ENCODE measurements at places on chromosomes 5 and 9. TPM values are rescaled to one million over a fixed set of nuclear protein-coding genes. Genes with fewer than 3 reads are reported as not detected.

- H3K4me1 ChIP-seq: no peaks in the 10 kb centered on the region
- DNase-seq: no peak
- H3K36me3 ChIP-seq: no peaks in the 10 kb centered on the region
- H3K27ac ChIP-seq: no peak overlapping the region
- no peak overlapping the region for H3K4me3 ChIP-seq
Measured at GRCh38 chr5:145967296-145967695, 30.9 kb downstream of the SH3RF2 start.

DNA sequence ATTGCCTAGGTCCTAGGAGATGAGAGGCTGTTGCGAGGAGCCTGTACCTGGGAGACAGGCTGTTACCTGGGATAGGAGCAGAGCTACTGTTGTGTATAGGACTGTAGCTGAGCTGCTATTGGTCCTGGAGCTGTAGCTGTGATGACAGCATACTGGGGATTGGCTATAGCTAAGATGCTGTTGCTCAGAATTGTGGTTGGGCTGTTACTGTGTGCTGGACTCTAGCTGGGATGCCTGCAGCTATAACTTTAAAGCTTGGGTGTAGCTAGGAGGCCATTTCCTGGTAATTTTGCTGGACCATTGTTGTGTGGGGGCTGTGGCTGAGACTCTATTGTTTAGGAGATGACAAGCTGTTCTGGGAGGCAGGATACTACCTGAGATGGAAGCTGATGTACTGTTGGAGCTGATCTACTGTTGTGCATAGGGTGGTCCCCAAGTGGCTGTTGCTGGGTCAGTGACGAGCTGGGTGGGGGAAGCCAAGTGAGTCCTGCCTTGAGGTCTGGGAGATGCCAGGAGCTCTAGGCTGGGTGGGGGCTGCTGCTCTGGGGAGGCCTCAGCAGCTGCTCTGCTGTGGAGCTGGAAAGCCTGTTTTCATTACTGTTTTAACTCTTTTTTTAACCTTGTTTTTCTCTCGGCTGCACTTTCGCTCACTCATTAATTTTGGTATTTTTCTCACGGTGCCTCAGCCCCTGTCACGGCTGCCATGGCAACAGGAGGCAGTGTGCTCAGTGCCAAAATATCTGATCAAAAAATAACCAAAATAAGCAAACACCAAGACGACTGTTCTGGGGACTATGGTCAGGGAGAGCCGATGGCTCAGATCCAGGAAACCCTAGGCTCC, 3.0 kb upstream of the PCDH1 start:
- no peaks in the 10 kb centered on the region for H3K36me3 ChIP-seq
- peak; percentile 41 for DNase-seq
- H3K27me3 ChIP-seq: peaks cover 20% of the 10 kb centered on the region
- H3K4me1 ChIP-seq: peaks cover 50% of the 10 kb centered on the region
- H3K4me3 ChIP-seq: no peak overlapping the region
- H3K27ac ChIP-seq: no peak overlapping the region

DNA sequence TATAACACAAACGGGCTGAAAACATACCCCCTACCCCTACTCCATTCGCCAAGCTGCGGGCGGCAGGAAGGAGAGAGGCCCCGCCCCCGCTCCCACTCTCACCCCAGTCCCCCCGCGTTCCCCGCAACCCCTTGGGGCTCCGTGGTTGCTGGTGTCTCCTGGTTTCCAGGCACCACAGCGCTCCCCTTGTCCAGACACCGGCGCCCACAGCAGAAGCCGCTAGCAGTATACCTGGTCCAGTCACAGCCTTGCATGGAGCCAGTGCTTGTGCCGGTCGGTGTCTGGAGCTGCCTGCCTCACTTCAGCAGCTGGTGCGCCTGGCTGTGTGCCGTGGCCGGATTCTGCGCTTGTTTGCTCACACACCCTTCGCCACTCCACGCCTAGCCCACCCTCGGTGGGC, 240.5 kb upstream of the DAB2 start:
- H3K4me1 ChIP-seq: no peaks in the 10 kb centered on the region
- no peaks in the 10 kb centered on the region for H3K36me3 ChIP-seq
- H3K27ac ChIP-seq: no peak overlapping the region
- no peak overlapping the region for H3K4me3 ChIP-seq
- DNase-seq: peak; percentile 70

DNA sequence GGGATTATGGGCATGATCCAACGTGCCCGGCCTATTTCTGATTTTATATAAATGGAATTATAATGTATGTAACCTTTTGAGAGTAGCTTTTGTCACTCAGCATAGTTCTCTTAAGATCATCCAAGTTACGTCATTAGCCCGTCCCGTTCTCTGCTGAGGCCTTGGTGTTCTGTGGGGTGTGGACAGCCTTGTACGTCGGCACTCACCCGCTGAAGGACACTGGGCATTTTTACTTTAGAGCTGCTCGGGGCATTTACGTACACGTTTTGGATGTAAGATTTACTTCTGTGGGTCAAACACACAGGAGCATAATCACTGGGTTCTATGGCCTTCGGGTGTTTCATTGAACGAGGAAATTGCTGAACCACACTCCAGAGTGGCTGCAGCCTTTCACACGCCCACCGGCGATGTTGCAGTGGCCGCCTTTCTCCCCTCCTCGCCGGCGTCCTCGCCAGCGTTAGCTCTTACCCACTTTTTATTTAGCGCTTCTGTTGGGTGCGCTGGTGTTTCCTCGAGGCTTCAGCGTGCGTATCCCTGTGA, 101.8 kb downstream of the EHMT1 start:
- H3K36me3 ChIP-seq: peaks cover 25% of the 10 kb centered on the region
- H3K4me3 ChIP-seq: no peak overlapping the region
- H3K27ac ChIP-seq: peak overlapping the region; percentile 55
- no peak for DNase-seq
- H3K4me1 ChIP-seq: peaks cover 15% of the 10 kb centered on the region
- H3K27me3 ChIP-seq: no peaks in the 10 kb centered on the region

ADAMTS6 gene
- 6.3 TPM for total RNA-seq

DNA sequence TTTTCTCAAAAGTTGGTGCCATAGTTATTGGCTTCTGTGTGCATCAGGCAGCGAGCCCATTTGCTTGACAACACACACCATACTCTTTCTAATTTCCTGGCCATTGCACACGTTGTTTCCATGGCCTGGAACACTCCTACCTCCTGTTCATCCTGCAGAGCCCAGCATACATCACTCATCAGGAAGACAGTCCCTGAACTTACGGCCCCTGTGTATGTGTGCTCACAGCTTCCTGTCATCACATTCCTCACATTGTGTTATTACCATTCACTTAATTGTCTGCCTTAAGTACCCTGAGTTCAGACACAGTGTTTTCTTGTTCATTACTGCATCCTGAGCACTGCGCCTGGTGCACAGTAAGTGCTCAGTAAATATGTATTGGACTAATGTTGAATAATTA, 355.9 kb downstream of the PRELID2 start:
- DNase-seq: no peak
- H3K36me3 ChIP-seq: no peaks in the 10 kb centered on the region
- no peak overlapping the region for H3K4me3 ChIP-seq
- no peak overlapping the region for H3K27ac ChIP-seq
- no peaks in the 10 kb centered on the region for H3K27me3 ChIP-seq
- H3K4me1 ChIP-seq: no peaks in the 10 kb centered on the region

SCGB3A1 gene
- 8.2 TPM for total RNA-seq

FOXI1 gene
- total RNA-seq: not detected

- no peaks in the 10 kb centered on the region for H3K36me3 ChIP-seq
- H3K27ac ChIP-seq: no peak overlapping the region
- peaks cover 14% of the 10 kb centered on the region for H3K4me1 ChIP-seq
Measured at GRCh38 chr5:153746440-153746839, 256.0 kb downstream of the GRIA1 start.

CEL gene
- not detected for total RNA-seq

DNA sequence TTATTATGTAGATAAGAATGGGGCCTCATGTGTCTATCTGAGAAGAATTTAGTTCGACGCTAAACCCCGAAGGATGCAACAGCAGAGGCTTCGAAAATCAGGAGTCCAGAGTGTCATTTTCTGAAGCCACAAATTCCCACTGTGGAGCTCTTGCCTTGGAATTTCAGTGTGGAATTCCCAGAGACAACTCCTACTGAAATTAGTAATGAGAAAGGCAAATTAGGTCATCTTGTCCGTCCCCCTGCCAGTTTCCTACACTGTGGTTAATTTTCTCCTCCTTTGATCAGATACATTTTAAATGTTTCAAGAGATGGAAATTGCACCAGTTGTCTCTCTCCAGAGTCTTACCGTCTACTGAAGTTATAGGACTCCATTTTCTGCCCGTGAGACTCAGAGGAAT, 633.6 kb downstream of the BNC2 start:
- no peaks in the 10 kb centered on the region for H3K4me1 ChIP-seq
- H3K27ac ChIP-seq: no peak overlapping the region
- DNase-seq: no peak
- no peak overlapping the region for H3K4me3 ChIP-seq
- H3K27me3 ChIP-seq: no peaks in the 10 kb centered on the region
- H3K36me3 ChIP-seq: no peaks in the 10 kb centered on the region

GRCh38 chr9:88974641-88975040, 16.6 kb upstream of the S1PR3 start:
- no peaks in the 10 kb centered on the region for H3K4me1 ChIP-seq
- no peak overlapping the region for H3K4me3 ChIP-seq
- no peaks in the 10 kb centered on the region for H3K36me3 ChIP-seq
- no peak for DNase-seq
- no peaks in the 10 kb centered on the region for H3K27me3 ChIP-seq

DNA sequence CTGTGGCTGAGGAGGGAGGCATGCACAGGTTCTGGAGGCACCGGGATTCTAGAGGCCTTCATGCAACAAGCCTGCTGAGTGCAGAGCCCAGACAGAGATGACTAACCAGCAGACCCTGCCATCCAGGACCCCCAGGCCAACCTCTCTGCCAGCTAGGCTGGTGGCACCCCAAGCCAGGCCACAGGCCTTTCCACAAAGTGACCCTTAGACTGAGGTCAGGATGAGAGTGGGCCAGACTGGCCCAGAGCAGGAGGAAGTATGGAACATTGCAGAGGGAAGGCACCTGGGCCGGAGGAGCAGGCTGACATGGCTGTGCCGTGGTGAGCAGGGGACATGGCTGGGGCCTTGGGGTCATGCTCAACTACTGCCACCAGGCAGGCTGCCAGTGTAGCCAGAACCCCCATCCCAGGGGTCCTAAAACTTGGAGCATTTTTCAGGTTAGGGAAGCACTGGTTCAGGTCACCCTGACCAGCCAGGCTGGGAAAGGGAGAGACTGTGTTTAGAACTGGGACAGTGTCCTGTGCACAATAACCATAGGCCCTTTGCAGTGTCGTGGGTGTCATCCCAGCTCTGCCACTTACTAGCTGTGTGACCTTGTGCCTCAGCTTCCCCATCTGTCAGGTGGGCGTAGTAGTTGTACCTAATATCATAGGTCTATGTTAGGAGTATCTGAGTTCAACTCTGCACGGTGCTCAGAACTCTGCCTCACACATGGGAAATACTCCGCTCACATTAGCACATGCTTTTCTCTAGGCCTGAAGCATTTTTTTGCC, 17.3 kb downstream of the TCF7 start:
- peak overlapping the region; percentile 64 for H3K27ac ChIP-seq
- peaks cover 100% of the 10 kb centered on the region for H3K4me1 ChIP-seq
- H3K4me3 ChIP-seq: no peak overlapping the region
- peak; percentile 71 for DNase-seq

PCDHB12 gene
- 1.1 TPM for total RNA-seq

DNA sequence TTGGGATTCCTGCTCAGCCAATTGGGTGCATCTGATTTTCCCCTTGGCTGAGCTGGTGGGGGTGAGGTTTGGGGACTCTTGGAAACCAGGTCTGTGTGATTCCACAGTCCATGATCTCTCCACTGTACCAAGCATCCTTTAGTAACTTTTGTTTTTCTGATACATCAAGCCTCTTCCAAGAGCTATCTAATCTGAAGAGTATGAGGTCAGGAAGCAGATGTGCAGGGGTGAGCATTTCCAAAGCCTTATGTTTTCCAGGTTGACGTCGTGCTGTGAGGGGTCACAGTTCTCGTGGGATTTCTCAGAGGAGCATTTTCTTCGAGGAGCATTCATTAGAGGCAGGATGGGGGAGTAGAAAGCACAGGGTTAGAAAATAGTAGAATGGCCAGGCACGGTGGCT, 95.3 kb downstream of the KLF4 start:
- no peaks in the 10 kb centered on the region for H3K4me1 ChIP-seq
- H3K27me3 ChIP-seq: no peaks in the 10 kb centered on the region
- no peak overlapping the region for H3K4me3 ChIP-seq
- no peak overlapping the region for H3K27ac ChIP-seq
- H3K36me3 ChIP-seq: no peaks in the 10 kb centered on the region

GRCh38 chr5:118450554-118451332, 537.6 kb downstream of the DTWD2 start:
- no peak for DNase-seq
- H3K27me3 ChIP-seq: no peaks in the 10 kb centered on the region
- H3K27ac ChIP-seq: no peak overlapping the region
- H3K36me3 ChIP-seq: no peaks in the 10 kb centered on the region
- H3K4me1 ChIP-seq: no peaks in the 10 kb centered on the region

HSPA9 gene
- total RNA-seq: 171 TPM

GRCh38 chr9:90251316-90251715, 391.3 kb downstream of the DIRAS2 start:
- no peaks in the 10 kb centered on the region for H3K4me1 ChIP-seq
- H3K27me3 ChIP-seq: no peaks in the 10 kb centered on the region
- H3K27ac ChIP-seq: no peak overlapping the region
- no peaks in the 10 kb centered on the region for H3K36me3 ChIP-seq
- DNase-seq: no peak

STPG3 gene
- total RNA-seq: not detected

- H3K27ac ChIP-seq: no peak overlapping the region
- H3K36me3 ChIP-seq: no peaks in the 10 kb centered on the region
- peak; percentile 47 for DNase-seq
- H3K4me3 ChIP-seq: no peak overlapping the region
- no peaks in the 10 kb centered on the region for H3K27me3 ChIP-seq
Measured at GRCh38 chr9:135888126-135888765, 19.1 kb downstream of the CAMSAP1 start.

DNA sequence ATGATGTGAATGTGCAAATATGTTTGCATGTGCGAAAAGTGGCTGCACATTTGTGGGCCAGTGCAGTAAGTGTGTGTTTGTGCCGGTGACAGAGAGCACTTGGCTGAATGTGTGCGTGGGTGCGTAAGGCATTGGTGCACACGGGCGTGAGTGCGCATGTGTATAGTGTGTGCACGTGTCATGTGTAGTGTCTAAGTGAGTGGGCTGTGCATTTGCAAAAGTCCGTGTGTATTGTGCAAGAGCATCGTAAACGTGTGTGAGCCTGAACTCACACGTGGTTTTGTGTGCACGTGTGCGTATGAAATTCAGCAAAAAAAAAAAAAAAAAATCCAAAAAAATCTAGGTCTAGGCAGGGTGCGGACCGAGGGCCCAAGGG, 6.5 kb upstream of the EBF1 start:
- H3K4me1 ChIP-seq: peaks cover 54% of the 10 kb centered on the region
- H3K36me3 ChIP-seq: no peaks in the 10 kb centered on the region
- no peak overlapping the region for H3K27ac ChIP-seq
- DNase-seq: peak; percentile 73
- H3K27me3 ChIP-seq: peaks cover 22% of the 10 kb centered on the region

Measured in spleen (tissue), 13 donors.